ENCODE measurements at places on chromosomes 13 and 19.

DNA sequence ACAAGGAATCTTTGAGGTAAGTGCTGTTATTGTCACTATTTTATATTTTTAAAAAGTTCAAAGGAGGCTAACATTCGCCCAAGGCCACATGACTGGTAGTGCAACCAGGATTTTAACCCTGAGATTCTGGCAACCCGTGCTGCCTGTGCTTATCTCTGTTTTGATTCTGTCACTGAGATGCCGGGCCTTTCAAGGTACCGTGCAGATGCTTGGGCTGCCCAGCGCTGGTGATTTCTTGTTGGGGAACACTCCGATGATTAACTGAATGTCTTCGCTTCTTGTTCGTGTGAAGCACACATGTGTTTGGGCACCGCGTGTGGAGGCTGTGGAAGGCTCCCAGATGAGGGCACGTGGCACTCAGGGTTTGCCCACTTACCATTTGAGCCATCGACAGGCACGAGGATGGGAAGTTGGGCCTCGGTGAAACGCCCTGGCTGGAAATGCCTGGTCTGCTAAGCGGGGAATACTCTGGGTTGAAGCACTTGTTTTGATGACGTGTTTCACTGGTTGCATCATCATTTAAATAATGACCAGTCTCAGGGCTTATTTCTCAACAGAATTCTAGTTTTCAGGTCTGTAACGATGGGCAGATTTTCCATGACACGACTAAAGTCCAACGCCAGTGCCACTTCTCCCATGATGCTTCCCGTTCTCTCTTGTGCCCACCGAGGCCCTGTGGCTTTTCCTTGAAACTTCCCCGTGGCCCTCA, 392.7 kb downstream of the FGF9 start:
- no peak for DNase-seq

GRCh38 chr19:35612559-35613321, at the start of gene HAUS5:
Gene HAUS5 (plus strand): TSS chr19:35612735. CDS start chr19:35612795, 60 bp downstream.
- DNase-seq: peak; percentile 95

DNA sequence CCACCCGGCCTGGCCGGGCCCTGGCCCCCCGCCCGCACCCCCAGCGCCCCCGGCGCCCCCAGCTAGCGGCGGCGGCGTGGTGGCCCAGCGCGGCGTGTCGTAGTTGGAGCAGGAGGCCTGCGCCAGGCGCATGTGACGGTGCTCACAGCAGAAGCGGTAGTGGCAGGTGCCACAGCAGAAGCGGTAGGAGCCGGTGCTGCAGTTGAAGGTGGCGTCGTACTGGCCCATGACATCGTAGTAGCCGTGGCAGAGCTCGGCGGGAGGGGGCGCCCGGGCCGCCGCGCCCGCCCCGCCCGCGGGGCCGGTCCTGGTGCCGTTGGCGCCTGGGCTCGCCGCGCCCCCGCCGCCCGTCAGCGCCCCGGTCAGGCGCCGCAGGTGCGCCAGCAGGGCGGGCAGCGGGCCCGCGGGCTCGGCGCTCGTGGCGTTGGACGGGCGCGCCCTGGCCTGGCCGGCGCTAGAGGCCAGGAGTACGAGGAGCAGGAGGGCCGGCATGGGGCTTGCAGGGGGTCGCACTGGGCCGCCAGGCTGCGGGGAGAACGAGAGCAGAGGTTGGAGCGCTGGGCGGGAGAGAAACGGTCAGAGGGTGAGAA, 633 bp downstream of the SHISA7 start:
- no peak for DNase-seq

GRCh38 chr13:61362522-61362921, 53.1 kb downstream of the PCDH20 start:
- no peak for DNase-seq

DNA sequence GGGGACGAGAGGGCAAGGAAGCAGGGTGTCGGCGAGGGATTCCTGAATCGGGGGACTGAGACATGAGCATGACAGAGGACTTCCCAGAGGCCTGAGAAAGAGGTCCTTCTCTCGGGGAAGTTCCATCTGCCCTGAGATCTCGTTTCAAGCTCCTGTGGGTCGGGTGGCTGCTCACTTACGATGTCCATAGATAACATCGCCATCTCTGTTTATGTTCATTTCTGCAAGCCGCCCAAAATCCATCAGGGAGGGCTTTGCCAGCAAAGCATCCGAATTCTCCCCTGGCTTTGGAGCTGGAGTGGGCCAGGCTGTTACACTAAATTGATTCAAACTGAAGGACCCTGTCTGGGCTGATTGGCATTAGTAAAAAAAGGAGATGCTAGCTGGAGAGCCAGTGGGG, 5.9 kb downstream of the DMKN start:
- no peak for DNase-seq

- no peak for DNase-seq
Measured at GRCh38 chr13:25371875-25372283, at the start of gene ATP8A2. Gene ATP8A2 (plus strand): TSS chr13:25371974. CDS start chr13:25372213, 239 bp downstream.
